Esophagus squamous epithelium (tissue), 5 donors: ENCODE measurements at places on chromosomes 4 and X.

- H3K36me3 ChIP-seq = no peaks in the 10 kb centered on the region
- H3K27me3 ChIP-seq = no peaks in the 10 kb centered on the region
- H3K4me3 ChIP-seq = no peak overlapping the region
These were observed 605.2 kb upstream of the EPHA5 start for GRCh38 chr4:66275411-66276038.

DNA sequence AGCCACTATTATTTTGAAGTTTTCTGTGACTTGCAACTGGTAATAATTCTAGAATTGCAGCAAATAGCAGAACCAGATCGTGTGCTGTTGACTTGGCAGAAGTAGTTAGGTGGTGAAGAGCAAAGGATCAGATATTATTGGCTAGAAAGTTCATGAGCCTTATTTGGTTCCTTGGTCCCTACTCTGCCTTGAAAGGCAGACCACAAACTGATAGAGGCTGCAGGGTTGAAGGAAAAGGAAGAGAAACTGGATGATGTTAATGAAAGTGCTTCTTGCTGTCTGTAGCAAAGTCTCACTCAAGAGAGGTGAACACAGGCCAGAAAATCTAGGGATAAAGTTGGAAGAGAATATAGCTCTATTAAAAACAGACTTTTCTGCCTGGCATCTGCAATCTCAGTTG is 41.2 kb upstream of the RNF150 start:
- H3K4me1 ChIP-seq = no peaks in the 10 kb centered on the region
- H3K27ac ChIP-seq = no peak overlapping the region
- no peaks in the 10 kb centered on the region for H3K27me3 ChIP-seq
- H3K4me3 ChIP-seq = no peak overlapping the region
- no peak for DNase-seq
- no peaks in the 10 kb centered on the region for H3K36me3 ChIP-seq

- H3K27me3 ChIP-seq = no peaks in the 10 kb centered on the region
- no peaks in the 10 kb centered on the region for H3K36me3 ChIP-seq
- H3K27ac ChIP-seq = no peak overlapping the region
- H3K4me1 ChIP-seq = no peaks in the 10 kb centered on the region
- H3K4me3 ChIP-seq = no peak overlapping the region
- DNase-seq = no peak
These were observed 187.4 kb upstream of the RPS6KA3 start for GRCh38 chrX:20454117-20454516.

DNA sequence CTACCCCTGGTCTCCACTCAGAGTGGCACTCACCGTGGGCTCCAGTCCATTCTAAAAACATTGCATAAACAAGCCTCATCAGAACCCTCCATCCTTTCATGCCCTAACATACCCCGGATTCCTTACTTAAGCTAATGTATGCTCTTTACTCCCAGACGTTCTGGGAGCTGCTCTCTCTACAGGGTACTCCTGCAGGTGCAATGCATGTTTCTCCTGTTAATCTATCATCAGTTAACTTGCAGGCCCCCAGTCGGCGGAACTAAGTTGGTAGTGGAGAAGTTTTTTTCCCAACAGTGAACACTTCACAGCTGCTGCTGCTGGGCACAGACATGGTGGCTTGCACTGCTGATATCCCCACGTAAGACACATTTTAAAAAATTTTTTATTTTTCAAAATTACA is 161.6 kb upstream of the FAT1 start:
- no peak for DNase-seq
- H3K4me1 ChIP-seq = peaks cover 19% of the 10 kb centered on the region
- no peak overlapping the region for H3K27ac ChIP-seq
- no peaks in the 10 kb centered on the region for H3K36me3 ChIP-seq

DNA sequence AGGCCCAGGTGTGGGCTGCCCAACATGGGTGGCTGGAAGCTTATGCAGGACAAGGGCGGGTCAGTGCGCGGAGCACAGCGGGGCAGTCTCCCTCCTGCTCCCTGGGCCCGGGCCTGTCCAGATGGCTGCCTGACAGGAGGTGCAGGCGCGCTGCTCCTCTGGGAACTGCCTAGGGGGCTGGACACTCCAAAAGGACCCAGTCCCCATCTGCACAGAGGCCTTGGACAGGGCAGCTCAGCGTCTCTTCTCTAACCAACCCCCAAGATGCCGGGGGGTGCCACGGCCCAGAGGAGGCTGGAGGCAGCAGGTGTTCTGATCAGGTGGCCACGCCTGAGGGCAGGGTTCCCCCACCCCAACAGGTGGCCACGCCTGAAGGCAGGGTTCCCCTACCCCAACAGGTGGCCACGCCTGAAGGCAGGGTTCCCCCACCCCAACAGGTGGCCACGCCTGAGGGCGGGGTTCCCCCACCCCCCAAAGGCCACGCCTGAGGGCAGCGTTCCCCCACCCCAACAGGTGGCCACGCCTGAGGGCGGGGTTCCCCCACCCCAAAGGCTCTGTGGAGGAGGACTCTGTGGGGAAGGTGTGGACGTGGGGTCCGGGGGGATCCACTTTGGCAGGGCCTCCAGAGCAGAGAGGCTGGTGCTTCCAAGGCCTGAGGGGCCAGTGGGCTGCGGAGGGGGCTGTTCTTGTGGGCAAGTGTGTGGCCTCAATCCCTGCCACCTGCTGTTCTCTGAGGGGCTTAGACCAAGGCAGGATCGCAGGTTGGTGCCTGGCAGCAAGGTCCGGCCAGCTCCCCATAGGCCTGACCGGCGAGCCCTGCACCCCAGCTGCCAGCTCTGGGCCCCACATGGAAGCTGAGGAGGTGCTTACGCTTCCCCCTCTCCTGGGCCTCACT is 36.1 kb downstream of the CPLX1 start:
- no peak overlapping the region for H3K27ac ChIP-seq
- no peak overlapping the region for H3K4me3 ChIP-seq
- H3K4me1 ChIP-seq = peaks cover 32% of the 10 kb centered on the region
- H3K36me3 ChIP-seq = no peaks in the 10 kb centered on the region
- no peak for DNase-seq

- H3K36me3 ChIP-seq = no peaks in the 10 kb centered on the region
- no peak overlapping the region for H3K27ac ChIP-seq
- H3K4me1 ChIP-seq = no peaks in the 10 kb centered on the region
- no peak overlapping the region for H3K4me3 ChIP-seq
These were observed 457.4 kb downstream of the CENPC start for GRCh38 chr4:67087897-67088296.

GRCh38 chr4:147843162-147843561 is 111.3 kb downstream of the ARHGAP10 start:
- no peak overlapping the region for H3K27ac ChIP-seq
- H3K4me1 ChIP-seq = peaks cover 11% of the 10 kb centered on the region
- H3K36me3 ChIP-seq = no peaks in the 10 kb centered on the region
- H3K27me3 ChIP-seq = no peaks in the 10 kb centered on the region
- no peak for DNase-seq

GRCh38 chr4:188949596-188949995 is 810.4 kb downstream of the TRIML1 start:
- no peaks in the 10 kb centered on the region for H3K27me3 ChIP-seq
- DNase-seq = no peak
- no peaks in the 10 kb centered on the region for H3K36me3 ChIP-seq
- no peak overlapping the region for H3K27ac ChIP-seq
- no peak overlapping the region for H3K4me3 ChIP-seq

GRCh38 chr4:171202908-171203307 is 610.3 kb upstream of the GALNTL6 start:
- H3K4me1 ChIP-seq = no peaks in the 10 kb centered on the region
- H3K4me3 ChIP-seq = no peak overlapping the region
- no peaks in the 10 kb centered on the region for H3K36me3 ChIP-seq
- H3K27me3 ChIP-seq = no peaks in the 10 kb centered on the region

- H3K27ac ChIP-seq = no peak overlapping the region
- H3K4me1 ChIP-seq = no peaks in the 10 kb centered on the region
- no peak overlapping the region for H3K4me3 ChIP-seq
- DNase-seq = no peak
These were observed 23.0 kb downstream of the GPM6B start for GRCh38 chrX:13793897-13794296.

DNA sequence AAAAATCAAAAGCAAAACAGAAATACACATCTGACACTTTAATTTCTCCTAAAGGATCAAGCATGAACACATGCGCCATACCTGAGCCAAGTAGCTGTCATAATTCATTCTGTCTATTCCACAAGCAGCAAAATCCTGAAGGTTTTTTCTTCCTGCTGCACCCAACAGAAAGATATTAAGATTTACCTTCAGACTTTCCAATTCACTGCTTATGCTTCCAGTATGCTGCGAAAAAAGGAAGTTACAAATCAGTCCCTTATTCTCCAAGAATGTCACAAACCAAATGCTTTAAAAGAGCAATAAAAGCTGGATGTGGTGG is 29.2 kb upstream of the FGFBP2 start:
- no peak for DNase-seq
- no peaks in the 10 kb centered on the region for H3K36me3 ChIP-seq
- H3K27ac ChIP-seq = no peak overlapping the region
- no peaks in the 10 kb centered on the region for H3K4me1 ChIP-seq
- H3K27me3 ChIP-seq = no peaks in the 10 kb centered on the region

DNA sequence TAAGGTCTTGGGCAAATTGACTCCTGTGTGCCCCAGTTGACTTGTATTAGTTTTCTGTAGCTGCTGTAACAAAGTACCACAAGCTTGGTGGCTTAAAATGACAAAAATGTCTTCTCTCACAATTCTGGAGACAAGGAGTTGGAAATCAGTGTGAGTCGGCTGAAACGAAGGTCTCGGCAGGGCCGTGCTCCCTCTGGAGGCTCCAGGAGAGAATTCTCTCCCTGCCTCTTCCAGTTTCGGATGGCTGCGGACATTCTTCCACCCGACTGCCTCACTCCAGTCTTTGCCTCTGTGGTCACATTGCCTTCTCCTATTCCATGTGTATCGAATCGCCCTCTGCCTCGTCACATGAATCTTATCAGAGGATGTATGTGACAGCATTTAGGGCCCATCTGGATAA is 66.0 kb upstream of the PHOX2B start:
- H3K4me1 ChIP-seq = no peaks in the 10 kb centered on the region
- no peak overlapping the region for H3K27ac ChIP-seq
- no peak for DNase-seq
- H3K36me3 ChIP-seq = no peaks in the 10 kb centered on the region
- H3K27me3 ChIP-seq = no peaks in the 10 kb centered on the region
- no peak overlapping the region for H3K4me3 ChIP-seq

GRCh38 chrX:139446832-139447231 is 83.7 kb upstream of the F9 start:
- DNase-seq = no peak
- H3K27me3 ChIP-seq = no peaks in the 10 kb centered on the region
- H3K4me3 ChIP-seq = no peak overlapping the region
- H3K27ac ChIP-seq = no peak overlapping the region
- no peaks in the 10 kb centered on the region for H3K4me1 ChIP-seq
- H3K36me3 ChIP-seq = no peaks in the 10 kb centered on the region

DNA sequence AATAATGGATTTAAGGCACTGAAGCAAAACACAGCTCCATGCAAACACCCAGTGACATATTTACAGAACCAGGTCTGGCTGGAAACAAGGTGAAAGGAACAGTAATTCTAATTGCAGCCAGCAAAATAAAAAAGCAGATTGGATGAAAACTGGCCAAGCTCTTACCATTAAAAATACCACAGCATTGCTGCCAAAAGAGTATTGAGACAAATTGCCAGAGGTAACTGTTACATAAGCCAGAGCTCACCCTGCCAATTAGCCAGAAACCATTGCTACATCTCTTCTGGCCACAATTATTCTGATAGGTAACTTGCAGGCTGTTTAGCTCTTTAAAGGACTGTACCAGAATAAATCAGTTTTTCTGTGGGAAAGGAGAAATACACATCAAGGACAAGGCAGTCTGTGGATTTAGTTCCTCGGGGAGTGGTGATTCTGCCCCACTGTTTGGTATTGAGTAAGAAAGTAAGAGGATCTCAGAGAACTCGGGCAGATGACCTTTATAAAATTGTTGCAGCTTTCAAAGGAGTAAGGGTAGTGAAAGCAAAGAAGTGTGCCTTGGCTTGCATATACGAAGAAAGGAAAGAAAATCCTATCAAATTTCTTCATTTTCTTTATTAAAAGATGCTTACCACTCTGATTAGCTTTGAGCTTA is 369.5 kb downstream of the PPP3CA start:
- H3K4me3 ChIP-seq = no peak overlapping the region
- DNase-seq = no peak
- H3K4me1 ChIP-seq = peaks cover 37% of the 10 kb centered on the region

DNA sequence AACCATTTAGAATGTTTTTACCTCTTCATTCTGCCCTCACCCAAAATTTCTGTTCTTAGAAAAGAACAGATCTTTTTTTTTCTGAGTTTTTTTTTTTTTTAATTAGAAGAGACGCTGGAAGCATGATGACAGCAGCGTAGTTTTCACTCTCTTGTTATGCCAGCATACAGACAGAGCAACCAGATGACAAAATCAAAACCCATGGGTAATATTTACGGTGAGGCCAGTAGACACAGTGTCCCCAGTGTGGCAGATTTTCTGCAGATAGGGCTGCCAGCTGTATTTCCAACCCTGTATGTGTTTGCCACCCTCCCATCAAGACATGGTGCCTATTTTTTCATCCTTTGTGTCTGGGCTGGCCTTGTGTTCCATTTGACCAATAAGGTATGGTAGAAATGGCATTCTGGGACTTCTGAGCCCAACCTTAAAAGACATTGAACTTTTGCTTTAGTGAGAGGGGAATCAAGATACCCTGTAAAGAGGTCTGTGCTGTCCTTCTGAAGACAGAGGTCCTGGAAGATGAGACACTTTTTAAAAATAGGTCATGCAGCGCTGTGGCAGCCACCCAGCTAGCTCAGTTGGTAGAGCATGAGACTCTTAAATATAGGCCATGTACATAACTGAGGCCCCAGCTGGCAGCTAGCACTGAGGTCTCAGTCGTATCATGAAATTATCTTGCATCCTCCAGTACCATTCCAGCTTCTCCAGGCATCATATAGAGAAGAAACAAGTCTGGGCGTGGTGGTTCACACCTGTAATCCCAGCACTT is 6.7 kb upstream of the ZNF41 start:
- H3K4me1 ChIP-seq = no peaks in the 10 kb centered on the region
- no peaks in the 10 kb centered on the region for H3K36me3 ChIP-seq
- H3K27ac ChIP-seq = no peak overlapping the region
- no peaks in the 10 kb centered on the region for H3K27me3 ChIP-seq

DNA sequence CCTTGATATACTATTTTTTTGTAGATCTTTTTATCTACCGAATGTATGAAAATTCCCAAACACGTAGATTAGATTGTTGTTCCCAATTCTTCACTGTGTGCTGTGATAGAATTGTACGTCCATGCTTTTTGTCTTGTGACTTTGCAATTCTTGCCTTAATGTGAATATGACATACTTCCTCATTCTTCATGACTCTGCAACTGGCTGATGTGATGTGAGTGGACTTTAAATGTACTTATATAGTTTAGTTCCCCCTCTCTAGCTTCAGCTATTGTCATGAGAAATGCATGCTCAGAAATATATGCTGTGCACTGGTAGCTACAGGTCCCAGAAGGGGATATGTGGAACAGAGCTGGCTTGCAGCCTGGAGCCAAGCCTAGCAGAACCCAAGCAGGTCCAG is 89.4 kb downstream of the FTHL17 start:
- H3K4me3 ChIP-seq = no peak overlapping the region
- H3K27me3 ChIP-seq = no peaks in the 10 kb centered on the region
- H3K27ac ChIP-seq = no peak overlapping the region
